ENCODE measurements at places on chromosomes 16 and 17. TPM values are rescaled to one million over a fixed set of nuclear protein-coding genes. Genes with fewer than 3 reads are reported as not detected.

The PLA2G10 gene
- total RNA-seq = not detected

- no peak overlapping the region for H3K27ac ChIP-seq
- no peak overlapping the region for H3K4me3 ChIP-seq
- H3K4me1 ChIP-seq = no peaks in the 10 kb centered on the region
- H3K36me3 ChIP-seq = no peaks in the 10 kb centered on the region
- DNase-seq = no peak
- peaks cover 10% of the 10 kb centered on the region for H3K27me3 ChIP-seq
These were observed 24.6 kb downstream of the SOST start for GRCh38 chr17:43733956-43734355.

The ADORA2B gene
- 10.7 TPM for total RNA-seq

The ABCA8 gene
- 8.5 TPM for total RNA-seq

DNA sequence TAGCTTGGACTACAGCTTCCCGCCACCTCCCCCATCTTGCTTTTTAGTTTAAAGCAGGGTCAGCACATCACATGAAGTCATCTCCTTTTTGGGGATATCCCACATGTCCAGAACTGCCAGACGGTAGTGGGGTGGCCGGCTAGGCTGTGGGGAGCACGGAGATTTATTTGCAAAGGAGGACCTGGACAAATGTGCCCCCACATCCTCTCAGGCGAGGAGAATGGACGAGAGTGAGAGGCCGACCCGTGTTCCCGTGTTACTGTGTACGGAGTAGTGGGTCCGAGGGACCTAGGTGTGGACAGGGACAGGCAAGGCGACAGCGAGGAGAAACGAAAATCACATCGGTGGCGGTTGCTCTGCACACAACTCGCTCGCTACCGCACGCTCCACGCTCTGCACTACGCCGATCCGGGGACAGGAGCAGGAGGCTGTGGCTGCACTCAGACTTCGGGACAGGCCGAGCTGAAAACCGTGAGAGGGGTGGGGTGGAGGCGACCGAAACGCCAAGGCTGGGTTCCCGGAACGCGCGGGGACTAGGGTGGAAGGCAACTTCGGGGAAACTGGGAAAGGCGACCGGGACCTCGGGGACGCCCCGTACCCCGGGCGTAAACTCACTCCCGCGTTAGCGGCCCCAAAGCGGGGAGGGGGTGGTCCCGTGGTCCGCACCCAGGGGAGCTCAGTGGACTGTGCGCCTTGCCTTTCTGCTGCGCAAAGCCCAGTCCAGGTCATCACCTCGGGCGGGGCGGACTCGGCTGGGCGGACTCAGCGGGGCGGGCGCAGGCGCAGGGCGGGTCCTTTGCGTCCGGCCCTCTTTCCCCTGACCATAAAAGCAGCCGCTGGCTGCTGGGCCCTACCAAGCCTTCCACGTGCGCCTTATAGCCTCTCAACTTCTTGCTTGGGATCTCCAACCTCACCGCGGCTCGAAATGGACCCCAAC, at the start of gene MT1A:
TSS of gene MT1A (plus strand) at position 853 of the 937 bp plus-strand sequence. CDS start at position 926, 73 bp downstream.
- H3K4me1 ChIP-seq = peaks cover 17% of the 10 kb centered on the region
- peaks cover 39% of the 10 kb centered on the region for H3K27me3 ChIP-seq
- H3K4me3 ChIP-seq = no peak within 1 kb of the TSS
- peak; percentile 64 for DNase-seq
- H3K36me3 ChIP-seq = no peaks in the 10 kb centered on the region

- DNase-seq = no peak
- H3K4me1 ChIP-seq = no peaks in the 10 kb centered on the region
- H3K27me3 ChIP-seq = no peaks in the 10 kb centered on the region
- no peak overlapping the region for H3K4me3 ChIP-seq
These were observed 63.6 kb downstream of the OTOA start for GRCh38 chr16:21727344-21727743.

- no peaks in the 10 kb centered on the region for H3K27me3 ChIP-seq
- DNase-seq = no peak
- H3K36me3 ChIP-seq = no peaks in the 10 kb centered on the region
- no peak overlapping the region for H3K4me3 ChIP-seq
- no peaks in the 10 kb centered on the region for H3K4me1 ChIP-seq
These were observed 163.2 kb downstream of the TOX3 start for GRCh38 chr16:52383640-52384292.

DNA sequence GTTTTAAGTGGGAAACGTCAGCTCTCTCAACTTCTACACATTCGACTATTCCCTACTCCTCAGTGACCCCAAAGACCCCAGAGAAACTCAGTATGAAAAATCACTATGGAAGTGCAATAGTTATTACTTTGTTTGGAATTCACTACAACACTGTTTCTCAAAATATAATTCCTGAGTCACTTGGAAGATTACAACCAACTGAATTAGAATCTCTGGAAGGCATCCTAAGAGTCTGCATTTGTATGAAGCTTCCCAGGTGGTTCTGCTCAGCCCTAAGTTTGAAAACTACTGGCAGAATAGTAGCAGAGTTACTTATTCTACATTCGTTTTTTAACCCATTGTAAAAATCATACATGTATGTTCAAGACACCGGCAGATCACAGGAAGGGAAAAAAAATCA, 525.6 kb downstream of the MAF start:
- no peak overlapping the region for H3K4me3 ChIP-seq
- H3K27me3 ChIP-seq = peaks cover 23% of the 10 kb centered on the region
- H3K4me1 ChIP-seq = no peaks in the 10 kb centered on the region
- H3K27ac ChIP-seq = no peak overlapping the region
- no peaks in the 10 kb centered on the region for H3K36me3 ChIP-seq
